ENCODE measurements at places on chromosomes 12 and 14.

DNA sequence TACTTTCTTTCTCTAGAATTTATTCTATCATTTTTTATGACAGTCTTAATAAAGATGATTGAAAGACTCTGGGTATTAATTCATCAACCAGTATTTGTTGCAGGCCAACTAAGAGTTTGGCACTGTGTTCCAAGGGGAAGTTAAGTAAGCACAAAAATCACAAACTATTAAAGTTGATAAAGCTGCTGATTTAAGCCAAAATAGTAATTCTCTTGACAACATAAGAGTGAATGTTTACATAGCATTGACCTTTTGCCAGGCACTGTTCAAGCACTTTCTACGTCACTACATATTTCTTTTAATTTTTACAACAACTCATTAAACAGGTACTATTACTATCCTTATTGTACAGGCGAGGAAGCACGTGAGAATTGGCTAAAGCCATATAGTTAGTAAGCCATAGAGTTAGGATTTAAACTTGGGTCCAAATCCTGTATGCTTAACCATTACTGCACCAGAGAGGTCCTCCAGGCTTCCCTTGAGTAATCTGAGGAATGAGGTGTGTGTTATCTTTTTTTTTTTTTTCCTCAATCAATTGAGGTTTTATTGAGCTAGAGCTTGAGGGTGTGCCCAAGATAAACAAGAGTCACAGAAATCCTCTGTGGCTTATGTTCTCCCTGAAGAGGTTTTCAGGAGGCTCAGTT is 1009.6 kb downstream of the DIO2 start:
- DNase-seq, result no peak

DNA sequence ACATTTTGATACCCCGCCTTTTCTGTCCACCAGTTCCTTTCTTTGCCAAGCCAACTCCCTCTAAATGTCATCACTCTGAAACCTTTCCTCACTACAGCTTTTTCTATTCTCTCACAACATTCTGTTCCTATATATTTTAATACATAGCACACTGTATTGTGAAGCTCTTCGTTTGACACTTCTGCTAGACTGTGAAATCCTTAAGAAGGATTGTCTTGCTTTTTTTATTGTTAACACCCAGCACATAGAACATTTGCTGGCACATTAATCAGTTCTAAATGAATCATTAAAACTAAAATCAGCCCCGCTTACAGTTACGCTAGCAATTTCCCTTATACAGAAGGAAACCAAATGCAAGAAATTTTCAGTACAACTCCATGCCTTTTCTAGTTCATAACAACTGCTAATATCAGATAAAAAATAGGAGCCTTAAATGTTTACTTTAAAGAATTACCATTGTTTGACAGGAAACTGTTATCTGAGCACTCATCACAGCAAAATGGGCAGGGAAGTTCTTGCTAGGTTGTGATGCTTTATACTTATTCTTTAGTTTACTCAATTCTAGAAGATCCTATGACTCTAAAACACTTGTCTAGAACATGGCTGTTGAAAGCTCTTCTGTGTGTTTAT is 93.5 kb downstream of the PPP1R12A start:
- no peak for DNase-seq

- DNase-seq, result no peak
Observed at GRCh38 chr14:92737206-92737605, 11.2 kb downstream of the LGMN start.

GRCh38 chr14:103216399-103216798 is 93.1 kb downstream of the TNFAIP2 start:
- no peak for DNase-seq

DNA sequence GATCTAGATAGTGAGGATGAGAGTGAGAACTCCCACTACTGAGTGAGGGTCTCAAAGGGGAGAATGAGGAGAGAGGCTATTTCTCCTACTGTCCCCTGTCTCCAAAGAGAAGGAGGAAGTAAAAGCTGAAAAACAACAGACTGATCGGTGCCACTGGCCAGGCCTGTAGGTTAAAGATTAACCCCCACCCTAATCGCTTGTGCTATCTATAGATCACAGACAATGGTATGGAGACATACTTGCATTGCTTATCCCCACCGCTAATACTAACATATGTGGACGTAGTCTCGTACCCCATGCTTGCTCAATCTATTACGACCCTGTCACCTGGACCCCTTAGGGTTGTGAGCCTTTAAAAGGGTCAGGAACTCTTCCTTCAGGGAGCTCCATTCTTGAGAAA is 777.9 kb upstream of the TMEM132C start:
- no peak for DNase-seq

DNA sequence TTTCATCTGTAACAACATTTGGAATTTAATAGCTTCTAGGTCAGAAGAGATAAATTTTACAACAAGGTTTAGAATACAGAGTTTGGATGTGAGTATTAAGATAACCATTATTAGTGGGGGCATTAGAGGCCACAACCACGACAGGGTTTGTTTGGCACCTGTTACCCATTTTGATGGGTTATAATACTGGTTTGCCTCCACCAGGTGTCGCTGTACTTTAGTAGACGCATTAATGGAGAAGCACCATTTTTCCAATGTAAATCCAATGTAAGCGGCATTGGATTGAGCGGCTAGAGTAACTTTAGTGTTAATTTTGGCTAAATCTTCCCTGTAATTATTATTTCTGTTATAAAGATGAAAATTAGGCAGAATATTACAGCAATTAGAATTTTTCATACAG is 136.2 kb downstream of the SLCO1B3 start:
- DNase-seq, result peak; percentile 15

GRCh38 chr12:94615260-94616181 is 34.8 kb downstream of the TMCC3 start:
- DNase-seq, result no peak

DNA sequence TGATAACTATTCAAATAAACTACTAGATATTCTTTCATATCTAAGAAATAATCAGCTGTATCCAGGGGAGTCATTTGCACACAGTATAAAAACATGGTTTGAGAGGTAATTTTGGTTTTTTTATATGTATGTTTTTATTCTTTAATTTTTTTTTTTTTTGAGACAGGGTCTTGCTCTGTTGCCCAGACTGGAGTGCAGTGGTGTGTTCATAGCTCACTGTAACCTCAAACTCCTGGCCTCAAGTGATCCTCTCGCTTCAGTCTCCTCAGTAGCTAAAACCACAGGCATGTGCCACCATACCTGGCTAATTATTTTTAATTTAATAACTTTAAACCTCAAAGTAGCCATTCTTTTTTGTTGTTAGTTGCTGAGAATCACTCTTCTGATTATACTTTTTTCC is 1.8 kb downstream of the PRORP start:
- no peak for DNase-seq

GRCh38 chr14:22552001-22552826 is 36.8 kb downstream of the DAD1 start:
- DNase-seq, result no peak

GRCh38 chr12:2772370-2772769 is 22.4 kb upstream of the FKBP4 start:
- DNase-seq, result no peak

GRCh38 chr14:92461891-92462290 is 51.7 kb upstream of the RIN3 start:
- DNase-seq, result no peak

DNA sequence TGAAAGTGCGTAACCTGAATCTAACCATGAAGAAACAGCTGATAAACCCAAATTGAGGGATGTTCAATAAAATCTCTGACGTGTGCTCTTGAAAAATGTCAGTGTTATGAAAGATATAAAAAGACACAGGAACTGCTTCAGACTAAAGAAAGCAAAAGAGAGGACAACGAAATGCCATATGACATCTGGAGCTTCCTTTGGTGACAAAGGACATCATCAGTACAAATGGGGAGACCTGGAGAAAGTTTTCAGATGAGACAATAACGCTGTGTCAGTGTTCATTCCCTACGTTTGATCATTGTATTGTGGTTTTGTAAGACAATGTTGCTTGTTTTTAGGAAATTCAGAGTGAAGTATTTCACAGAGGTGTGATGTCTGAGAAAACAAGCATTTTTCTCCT is 125.9 kb upstream of the MAP1LC3B2 start:
- no peak for DNase-seq

- no peak for DNase-seq
Observed at GRCh38 chr12:3717283-3717898, 35.5 kb downstream of the CRACR2A start.

DNA sequence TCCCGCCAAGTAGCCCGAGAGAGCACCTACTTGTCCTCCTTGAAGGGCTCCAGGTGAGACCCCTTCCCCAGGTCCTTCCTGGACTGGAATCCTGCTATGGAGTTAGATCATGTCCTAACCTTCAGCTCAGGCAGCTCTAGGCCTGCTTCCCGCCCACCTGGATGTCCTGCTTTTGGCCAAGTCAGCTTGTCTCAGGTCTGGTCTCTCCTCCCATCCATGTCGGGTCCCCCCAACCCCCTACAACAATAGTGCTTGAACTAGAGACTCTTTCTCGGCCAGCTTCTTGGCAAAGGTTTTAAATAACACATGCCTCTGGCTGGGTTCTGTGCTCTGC is 3.6 kb downstream of the NAB2 start:
- no peak for DNase-seq

DNA sequence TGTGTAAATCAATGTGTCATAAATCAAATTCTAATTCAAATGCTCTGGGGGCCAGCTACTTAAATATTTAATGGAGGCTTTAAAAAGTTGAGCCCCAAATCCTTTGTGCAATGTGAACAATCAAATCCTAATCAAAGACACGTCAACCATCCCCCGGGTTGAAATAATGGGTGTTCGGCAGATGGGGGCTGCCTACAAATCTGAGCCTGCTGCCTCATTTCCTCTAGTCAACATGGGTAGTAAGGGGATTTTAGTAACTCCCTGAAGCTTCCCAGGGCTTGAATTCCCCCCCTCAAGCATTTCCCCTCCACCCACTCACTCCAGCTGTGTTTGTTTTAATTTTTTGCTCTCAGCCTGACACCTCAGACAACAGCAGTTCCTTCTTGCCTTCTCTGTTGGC is 37.8 kb downstream of the SRRM4 start:
- DNase-seq, result no peak

- no peak for DNase-seq
Observed at GRCh38 chr14:55698051-55698450, 118.0 kb downstream of the KTN1 start.

DNA sequence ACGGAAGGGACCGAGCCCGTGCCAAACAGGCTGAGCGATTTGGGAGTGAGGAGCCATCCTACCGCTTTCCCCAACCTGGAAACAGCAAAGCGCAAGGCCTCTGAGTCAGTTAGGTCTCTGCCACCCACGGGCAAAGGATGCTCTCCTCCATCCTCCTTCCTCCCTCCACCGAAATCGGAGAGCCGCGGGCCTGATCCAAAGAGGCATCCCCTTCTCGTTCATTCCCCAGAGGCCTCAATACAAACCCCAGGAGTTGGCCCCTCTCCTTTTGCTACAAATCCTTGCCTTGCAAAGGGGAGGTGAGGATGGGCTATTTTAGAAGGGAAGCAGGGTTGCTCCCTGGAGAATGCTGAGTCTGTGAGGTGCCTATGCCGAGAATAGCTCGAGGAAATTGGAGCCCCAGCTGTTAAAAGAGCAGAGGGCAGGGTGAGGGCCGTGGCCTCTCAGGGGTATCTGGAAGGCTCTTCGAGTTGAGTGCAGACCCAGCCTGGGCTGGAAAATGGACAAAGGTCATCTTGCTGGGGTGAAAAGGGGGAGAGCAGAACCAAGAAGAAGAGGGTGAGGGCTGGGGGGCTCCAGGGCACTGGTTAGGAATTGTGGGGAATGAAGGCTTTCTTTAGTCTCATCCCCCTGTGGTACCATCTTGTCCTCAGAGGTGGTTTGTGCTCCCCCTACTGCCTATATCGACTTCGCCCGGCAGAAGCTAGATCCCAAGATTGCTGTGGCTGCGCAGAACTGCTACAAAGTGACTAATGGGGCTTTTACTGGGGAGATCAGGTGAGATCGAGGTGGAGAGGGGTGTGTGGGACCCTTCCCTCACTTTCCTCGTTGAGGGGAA is 1.1 kb downstream of the TPI1 start:
- DNase-seq, result no peak

GRCh38 chr14:105315941-105316576 is 1.5 kb downstream of the PACS2 start:
- DNase-seq, result no peak

DNA sequence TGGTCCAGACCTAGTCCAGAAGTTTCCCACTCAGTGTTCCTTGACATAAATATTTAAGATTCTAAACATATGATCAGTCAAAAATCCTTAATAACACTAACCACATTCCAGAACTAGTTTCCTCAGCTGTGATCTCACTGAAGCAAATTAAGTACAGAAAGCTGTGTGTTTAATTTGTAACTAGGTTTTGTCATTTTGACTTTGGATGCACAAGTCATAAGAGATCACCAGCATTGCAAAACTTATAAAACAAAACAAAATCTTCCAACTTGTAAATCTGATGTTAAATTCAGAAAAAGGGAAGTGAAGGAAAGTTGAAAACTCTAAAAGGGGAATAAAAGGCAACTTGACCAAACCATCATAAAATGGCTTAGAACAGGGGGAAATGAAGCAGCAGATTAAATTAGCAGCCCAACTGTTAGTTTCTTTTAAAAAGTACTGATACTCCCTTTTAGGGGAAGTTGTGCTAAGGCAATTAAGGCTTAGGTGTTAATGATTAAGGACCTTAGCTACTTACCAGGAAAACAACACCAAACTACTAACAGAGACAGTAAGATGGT is 56.6 kb downstream of the SH2B3 start:
- DNase-seq, result no peak

DNA sequence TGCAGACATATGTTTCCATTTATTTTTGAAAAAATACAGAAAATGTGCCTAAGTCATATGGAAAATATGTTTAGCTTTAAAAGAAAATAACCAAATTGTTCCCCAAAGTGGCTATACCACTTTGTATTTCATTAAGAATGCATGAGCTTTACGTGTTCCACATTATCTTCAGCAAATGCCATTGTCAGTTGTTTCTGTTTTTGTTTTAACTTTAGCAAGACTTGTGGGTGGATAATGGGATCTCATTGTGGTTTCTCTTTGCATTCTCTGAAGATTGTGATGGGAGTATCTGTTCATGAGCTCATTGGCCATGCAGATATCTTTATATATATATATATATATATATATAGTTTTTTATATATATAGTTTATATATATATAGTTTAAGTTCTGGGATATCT is 181.5 kb downstream of the CCER1 start:
- no peak for DNase-seq

GRCh38 chr12:131076296-131076695 is 122.6 kb downstream of the ADGRD1 start:
- DNase-seq, result no peak

DNA sequence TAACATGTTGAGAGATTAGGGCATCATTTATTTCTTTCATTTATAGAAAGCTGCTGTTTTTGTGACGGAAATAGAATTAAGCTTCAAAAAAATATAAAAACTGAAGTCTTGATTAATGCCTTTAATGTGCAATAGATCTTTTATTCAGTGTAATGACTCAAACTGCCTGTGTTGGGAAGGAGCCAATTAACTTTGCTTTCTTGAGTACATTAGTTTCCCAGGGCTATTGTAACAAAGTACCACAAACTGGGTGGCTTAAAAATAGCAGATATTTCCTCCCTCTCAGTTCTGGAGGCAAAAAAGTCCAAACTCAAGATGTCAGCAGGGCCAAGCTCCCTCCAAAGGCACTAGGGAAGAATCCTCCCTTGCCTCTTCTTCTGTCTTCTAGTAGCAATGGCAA is 36.6 kb downstream of the EID3 start:
- DNase-seq, result no peak

GRCh38 chr12:66024949-66025348 is 105.6 kb downstream of the LLPH start:
- DNase-seq, result no peak

- peak; percentile 70 for DNase-seq
Observed at GRCh38 chr12:30930238-30930637, 3.7 kb downstream of the TSPAN11 start.

Measured in NCI-H2029 (cell line).